ENCODE measurements at places on chromosomes 6 and 20.

- no peak for DNase-seq
Measured at GRCh38 chr6:169188475-169188874, 65.2 kb downstream of the THBS2 start.

- no peak for DNase-seq
Measured at GRCh38 chr6:101595276-101595675, 201.8 kb downstream of the GRIK2 start.

- no peak for DNase-seq
Measured at GRCh38 chr20:41387444-41387851, 20.8 kb upstream of the EMILIN3 start.

DNA sequence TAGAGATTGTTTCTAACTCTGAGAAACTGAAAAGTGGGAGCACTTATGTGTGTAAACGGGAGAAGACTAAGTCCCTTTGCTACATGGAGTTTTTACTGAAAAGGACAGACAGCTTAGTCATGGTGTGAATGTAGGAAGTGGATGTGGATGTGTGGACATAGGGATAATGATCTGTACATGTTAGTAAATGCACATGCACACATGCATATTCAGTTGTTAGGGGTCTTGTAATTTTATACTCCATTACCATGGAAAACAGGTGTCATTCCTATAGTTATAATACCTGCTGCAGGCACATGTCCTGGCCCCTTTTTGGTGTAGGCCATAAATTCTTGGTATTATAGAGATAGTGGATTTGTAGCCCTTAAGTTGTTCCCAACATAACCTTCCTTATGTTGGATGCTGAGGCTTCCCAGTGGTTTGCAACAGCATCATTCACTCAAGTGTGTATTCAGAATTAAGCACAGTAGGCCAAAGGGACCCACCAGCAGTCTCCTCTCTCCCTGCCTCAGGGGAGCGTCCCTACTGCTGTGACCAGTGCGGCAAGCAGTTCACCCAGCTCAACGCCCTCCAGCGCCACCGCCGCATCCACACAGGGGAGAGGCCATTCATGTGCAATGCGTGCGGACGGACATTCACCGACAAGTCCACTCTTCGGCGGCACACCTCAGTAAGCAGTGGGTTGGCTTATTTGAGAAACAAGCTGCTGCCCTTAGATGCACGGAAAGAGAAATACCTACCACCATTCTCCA lies 7.3 kb downstream of the GZF1 start:
- DNase-seq, result no peak

- DNase-seq, result no peak
Measured at GRCh38 chr6:153424719-153425400, 293.8 kb upstream of the RGS17 start.

- DNase-seq, result no peak
Measured at GRCh38 chr6:13239530-13240455, 88.5 kb downstream of the TBC1D7 start.

- no peak for DNase-seq
Measured at GRCh38 chr6:81572020-81572419, 180.5 kb downstream of the TENT5A start.

DNA sequence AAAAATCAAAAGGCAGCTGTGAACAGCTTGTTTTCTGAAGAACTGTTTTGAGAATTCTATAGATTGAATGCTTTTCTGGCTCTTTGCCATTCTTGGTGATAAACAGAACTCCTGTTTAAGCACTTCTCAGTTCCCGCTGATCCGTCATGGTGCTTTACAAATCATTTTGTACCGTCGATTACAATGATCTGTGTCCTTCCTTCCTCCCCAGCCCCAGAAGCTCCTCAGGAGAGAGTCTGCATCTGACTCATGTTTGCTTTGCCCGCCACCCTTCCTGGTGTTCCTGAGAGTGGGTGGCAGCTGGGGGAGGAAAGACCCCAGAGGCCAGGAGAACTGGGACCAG lies 538.6 kb upstream of the MARCKS start:
- DNase-seq, result no peak

DNA sequence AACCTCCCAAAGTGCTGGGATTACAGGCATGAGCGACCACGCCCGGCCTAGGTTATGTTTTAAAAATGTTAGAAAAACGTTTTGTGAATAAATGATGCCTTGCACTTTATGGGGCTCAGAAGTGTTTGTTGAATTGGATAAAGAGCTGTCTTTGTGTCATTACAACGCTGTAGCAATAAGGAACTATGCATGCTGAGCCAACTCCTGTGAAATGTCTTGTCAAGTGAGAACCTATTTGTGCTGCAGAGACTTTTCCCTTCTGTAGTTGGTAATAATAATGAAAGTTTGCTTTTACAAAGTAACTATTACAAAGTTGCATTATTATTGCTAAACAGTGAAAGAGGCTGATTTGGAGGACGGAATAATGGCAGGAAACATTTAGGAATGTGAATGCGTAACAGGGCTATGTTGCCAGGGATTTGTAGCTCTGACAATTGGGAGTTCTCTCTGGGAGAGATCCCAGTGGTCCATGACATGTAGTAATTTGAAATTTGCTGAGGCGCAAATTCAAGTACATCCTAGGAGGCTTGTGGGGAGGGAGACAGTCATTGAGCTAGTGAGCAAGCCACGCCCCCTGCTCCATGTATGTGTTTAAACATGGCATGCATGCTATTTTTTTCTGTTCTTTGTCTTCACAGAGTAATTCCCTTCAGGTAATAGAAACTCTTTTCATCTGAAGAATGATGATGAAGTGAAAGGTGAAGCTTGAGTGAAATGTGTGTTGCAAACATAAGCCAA lies 16.8 kb upstream of the BICRAL start:
- no peak for DNase-seq

GRCh38 chr6:93785694-93786030 lies 366.3 kb upstream of the EPHA7 start:
- DNase-seq, result no peak

DNA sequence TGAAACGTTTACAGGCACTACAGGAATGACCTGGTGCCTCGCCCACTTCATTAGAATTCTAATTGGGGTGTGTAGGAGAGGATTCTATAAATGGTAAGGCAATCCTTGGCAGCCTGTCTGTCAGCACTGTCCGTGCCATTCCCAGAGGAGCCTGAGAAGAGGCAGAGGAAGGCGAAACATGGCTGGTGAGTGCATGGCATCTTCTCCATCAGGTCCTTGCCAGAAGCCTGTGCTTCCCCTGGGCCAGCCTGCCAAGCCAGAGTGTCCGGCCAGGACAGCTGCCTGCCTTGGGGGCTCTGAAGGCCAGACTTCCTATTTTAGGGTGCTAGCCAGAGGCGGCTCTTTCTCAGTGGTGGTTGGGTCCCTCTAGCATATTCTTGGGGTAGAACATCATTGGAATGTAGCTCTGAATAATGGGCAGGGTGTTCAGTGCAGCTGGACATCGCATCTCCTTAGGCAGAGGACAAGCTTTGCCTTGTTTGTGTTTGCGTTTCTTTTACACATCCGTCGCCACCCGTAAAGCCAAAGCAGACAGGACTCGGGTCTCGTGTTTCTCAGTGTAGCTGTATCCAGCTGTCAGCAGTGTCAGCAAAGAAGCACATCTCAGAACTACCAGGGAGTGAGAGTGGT lies at the start of gene TGM3:
TGM3 (plus strand) TSS at position 116 of the 630 bp plus-strand sequence; CDS start at position 179, 63 bp downstream.
- DNase-seq, result no peak

DNA sequence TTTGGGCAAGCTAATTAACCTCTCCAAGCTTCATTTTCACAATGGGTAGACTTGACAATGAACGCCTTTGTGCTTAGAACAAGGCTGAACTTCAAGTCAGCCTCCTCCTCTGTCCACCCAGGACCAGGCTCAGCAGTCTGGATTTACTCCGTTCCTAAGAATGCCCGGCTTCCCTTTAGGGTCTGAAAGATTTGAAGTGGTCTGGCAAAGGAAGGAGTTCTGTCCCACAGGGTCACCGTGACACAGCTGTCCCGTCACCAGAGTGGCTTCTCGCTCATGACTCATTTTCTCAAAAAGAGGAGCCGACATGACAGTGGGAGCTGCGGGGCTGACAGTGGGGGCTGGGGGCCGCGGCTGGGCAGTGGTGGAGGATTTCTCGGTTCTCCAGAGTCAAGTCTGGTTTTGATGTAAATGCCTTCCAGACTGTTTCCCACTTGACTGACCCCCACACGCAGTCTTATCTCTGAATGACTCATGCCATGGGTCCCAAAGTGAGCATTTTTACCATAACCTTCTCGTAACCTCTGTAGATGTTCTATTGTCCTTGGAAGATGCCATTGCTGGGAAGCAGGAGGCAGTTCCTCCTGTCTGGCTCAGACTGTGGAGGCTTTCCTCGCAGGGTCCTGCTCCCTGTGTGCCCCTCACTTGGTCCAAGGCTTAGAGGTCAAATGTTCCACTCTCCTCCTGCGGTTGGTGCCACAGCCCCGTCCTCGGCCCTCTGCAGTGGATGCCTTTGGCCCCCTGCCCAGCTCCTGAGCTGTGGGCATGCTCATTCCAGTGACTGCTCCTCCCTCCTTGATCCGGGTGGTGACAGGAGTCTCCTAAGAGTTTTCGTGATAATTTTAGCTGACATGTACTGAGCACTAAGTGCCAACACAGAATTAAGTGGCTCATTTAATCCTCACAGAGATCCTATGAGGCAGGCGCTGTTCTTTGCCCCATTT lies 253.1 kb downstream of the FNDC1 start:
- no peak for DNase-seq

- no peak for DNase-seq
Measured at GRCh38 chr6:70412252-70413113, 825 bp upstream of the FAM135A start.

- no peak for DNase-seq
Measured at GRCh38 chr6:26224940-26225847, 138.0 kb downstream of the HFE start.

GRCh38 chr6:15708231-15708630 lies 45.4 kb upstream of the DTNBP1 start:
- no peak for DNase-seq

DNA sequence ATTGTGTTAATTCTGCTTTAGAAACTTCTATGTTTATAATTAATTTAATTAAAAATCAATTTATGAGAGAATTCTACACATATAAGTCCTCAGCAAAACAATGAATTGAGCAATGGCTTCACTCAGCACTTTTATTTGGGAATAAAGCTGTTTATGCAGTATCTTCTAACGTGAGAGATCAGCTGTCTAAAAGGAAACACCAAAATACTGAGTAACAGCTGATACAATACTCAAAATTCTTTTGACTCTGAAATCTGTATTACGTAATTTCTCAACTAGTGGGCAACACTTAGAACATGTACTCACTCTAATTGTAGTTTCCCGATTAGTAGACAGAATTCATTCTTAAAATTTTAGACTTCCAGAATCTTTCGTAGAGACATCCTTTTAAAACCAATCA lies 49.8 kb downstream of the MAP3K7 start:
- no peak for DNase-seq

GRCh38 chr6:128883906-128884305 lies 968 bp downstream of the LAMA2 start:
- no peak for DNase-seq

DNA sequence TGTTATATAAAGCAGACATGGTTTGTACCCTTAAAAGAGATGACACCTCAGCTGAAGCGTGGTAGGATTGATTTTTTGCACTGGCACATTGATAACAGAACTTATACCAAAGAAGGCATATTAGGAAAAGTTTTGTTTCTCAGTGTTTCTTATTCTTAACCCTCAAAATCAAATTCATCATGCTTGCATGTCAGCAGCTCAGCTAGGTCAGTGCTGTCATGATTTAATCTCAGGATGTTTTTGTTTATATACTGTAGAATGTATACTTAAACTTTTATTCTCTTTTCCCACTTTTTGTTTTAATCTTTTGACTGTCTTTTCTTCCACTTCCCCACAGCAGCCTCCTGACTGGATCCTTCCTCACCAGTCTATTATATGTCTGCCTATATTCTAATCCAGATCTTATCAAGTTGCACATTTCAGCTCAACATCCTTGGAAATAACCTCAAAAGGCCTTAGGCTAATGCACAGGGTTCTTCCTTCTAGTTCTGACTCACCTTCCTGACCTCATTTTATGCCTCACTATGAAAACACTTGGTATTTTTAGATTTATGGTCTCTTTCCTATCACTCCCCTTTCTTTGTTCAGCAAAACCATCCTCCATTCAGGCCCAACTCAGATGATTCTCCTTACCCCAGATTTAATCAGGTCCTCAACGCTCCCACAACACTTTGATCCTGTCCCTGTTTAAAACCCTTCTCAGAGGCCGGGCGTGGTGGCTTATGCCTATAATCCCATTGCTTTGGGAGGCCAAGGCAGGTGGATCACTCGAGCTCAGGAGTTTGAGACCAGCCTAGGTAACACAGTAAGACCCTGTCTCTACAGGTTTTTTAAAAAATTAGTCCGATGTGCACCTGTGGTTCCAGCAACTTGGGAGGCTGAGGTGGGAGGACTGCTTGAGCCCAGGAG lies 7.2 kb downstream of the HEBP2 start:
- no peak for DNase-seq

GRCh38 chr6:3296078-3296477 lies 37.3 kb downstream of the PSMG4 start:
- DNase-seq, result peak; percentile 18

- no peak for DNase-seq
Measured at GRCh38 chr20:48076747-48077146, 291.5 kb upstream of the SULF2 start.

DNA sequence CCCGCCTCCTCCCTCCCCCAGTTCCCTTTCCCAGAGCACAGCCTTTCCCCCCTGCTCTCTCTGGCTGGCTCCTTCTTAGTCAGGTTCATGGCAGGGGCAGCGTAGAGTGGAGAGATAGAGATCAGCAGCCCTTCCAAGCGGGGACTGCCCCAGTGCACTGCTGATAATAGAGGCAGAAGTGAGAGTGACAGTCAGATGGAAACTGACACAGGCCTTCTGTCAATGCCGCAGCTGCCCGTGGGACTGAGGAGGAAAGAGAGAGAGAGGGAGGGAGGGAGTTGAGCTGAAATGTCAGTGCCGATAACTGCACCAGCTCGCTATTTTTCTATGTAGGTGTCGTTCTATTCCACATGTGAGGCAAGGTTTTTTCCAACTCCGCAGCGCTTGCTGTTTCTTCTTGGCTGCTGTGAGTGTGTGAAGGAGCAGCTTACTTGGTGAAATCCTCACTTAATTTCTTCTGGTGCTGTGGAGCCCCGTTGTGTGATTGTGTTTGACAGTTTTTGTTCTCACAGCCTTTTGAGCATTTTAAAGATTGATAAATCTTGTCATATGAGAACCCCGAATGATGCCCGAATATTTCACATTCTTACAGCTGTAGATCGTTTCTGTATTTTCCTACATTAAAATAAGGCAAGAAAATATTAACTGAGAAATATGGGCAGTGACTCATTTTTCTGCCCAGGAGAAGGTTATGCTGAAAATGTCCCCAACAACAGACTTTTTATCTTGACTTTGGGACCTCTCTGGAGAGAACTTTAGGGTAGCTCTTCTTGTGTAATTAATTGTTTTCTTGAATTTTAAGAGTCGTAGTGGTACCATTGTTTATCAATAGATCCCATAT lies 386.4 kb upstream of the MMS22L start:
- no peak for DNase-seq

DNA sequence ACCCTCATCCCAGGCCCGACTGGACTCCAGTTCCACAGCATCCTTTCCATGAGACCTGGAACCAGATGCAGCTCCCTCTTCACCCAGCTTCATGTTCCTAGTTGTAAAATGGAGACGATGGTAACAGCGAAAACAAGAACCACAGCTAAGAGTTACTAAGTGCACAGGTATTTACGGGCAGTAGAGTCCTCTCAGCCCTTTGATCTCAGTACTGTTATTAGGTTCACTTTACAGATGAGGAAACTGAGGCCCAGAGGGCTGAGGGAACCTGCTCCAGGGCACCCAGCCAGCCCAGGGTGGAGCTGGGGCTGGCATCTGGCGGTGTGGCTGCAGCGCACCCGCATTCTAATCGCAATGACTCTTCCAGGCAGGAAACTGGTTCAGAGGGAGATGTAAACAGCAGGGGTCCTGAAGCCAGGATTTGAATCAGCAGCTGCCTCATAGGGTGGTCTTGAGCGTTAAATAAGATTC lies 858 bp downstream of the BCAS1 start:
- DNase-seq, result no peak
